ENCODE measurements at places on chromosomes 3 and 15.

DNA sequence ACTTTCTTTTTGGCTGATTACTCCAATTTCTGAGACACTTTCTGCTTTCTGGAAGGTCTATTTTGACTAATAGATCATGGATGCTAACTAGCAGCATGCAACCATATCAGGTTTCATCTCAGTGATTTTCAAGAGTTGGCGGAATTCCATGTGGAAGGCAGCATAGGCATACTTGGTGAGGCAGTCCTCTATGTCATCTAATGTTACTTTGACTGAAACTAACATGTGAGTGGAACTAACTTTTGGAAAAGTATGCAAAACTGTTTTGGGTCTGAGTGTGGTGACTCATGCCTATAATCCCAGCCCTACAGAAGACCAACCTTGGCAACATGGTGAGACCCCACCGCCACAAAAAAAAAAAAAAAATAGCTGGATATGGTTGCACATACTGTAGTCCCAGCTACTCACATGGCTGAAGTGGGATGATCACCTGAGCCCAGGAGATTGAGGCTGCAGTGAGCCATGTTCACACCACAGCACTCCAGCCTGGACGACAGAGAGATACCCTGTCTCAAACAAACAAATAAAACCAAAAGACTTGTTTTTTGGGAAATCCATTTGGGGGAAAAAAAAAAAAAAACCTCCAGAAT lies 1033.7 kb downstream of the ROBO1 start:
- DNase-seq, result no peak

DNA sequence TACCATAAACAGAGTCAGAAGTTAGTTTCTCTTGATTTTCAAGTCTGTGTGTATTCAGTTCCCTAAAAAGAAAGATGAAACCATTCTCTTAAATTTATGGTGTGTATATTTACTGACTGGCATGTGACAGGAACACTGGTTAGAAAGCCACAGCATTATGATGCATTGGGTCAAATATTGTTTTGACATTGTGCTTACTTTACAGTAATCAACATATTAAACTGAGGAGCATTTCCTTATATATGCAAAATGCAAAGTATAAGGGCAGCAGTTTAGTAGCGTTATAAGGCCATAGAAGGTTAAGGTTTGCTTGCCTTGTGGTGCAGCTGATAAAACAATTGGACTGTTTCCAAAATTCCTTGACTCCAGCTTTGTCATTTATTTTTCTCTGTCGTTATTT lies 72.9 kb downstream of the EPHA3 start:
- no peak for DNase-seq

- DNase-seq, result no peak
Observed at GRCh38 chr3:101879102-101879501, 29.8 kb downstream of the NFKBIZ start.

GRCh38 chr15:34038871-34039789 lies at the start of gene AVEN:
TSS of gene AVEN (minus strand) at chr15:34039204. CDS start at chr15:34039046, 158 bp downstream.
- peak; percentile 69 for DNase-seq

- no peak for DNase-seq
Observed at GRCh38 chr15:96585484-96586386, 255.2 kb downstream of the NR2F2 start.

DNA sequence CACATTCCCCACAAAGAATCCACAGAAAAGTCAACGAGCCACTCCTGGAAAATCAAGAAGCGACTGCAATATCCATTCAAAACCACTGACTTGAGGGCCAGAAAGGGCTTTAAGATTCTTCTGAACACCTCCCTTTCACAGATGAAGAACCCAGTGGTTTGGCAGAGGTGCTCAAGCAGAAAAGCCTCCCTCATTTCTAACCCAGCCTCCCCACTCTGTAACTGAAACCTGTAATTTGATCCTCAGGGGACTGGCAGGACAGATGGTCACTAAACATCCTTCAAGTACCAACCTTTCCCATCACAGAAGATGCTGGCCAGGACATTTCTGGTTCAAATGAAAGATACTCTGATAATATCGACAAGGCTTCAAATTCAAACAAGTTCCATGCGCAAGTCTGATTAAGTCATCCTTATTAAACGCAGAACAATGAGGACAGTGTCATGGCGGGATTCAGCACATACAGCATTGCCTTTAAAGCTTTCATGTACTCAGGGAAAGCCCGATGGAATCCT lies 5.5 kb downstream of the SEMA5B start:
- DNase-seq, result no peak

DNA sequence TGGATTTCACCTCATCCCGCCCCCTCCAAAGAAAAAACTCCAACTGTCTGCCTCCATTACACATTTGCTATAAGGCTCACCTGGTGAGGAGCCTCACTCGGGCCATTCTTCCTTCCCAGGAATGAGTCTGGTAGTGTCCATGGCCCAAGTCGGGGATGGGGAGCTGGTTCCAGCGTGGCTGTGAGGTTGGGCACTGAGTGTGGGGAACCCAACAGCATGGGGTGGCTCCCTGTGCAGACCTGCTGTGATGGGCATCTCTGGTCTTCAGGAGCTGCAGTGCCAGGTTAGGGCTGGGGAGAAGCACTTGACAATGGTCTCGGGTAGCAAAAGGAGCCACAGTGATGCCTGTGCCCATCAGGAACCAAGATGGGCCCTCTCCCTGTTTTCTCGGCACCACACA lies 39.2 kb downstream of the TMEM158 start:
- no peak for DNase-seq

GRCh38 chr3:24678421-24678865 lies 183.8 kb upstream of the THRB start:
- DNase-seq, result no peak

- DNase-seq, result peak; percentile 88
Observed at GRCh38 chr15:34038023-34038870, 757 bp downstream of the AVEN start.

DNA sequence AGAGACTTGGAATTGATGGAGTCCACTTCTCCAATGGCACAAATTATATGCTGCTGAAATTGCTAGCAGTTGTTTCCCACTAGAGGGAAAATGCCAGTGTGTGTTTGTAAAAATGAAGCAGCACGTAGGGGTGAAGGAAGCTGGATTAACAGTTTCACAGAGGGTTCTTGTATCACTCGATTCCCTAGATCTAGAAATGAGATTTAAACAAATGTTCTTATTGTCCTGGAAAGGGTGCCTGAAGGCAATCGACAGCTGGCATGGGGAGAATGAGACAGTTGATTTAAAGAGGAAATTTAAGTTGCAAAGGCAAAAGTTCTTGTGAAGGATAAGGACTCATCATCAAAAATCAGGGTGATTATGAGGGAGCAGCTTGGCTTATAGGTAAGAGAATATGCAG lies 234.8 kb upstream of the ARPP21 start:
- DNase-seq, result no peak

DNA sequence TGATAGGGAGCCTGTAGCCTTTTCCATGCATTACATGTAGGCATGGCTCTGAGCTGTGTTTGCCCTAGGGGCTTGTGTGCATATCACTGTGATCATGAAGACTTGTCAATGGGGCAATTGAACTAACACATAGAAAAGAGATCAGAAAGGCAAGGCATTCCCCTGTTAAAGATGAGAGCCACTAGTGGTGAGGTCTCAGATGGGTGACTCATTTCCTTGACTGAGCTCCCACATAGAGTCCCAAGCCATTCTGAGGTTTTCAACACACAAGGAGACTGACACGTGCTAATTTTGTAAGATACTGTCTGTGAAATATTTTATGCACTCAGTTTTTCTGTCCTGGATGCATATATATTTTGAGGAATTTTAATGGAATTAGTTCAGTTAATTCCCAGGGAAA lies 53.8 kb downstream of the SAMMSON start:
- DNase-seq, result no peak

- no peak for DNase-seq
Observed at GRCh38 chr15:28112962-28113361, 13.8 kb upstream of the OCA2 start.

GRCh38 chr3:117955196-117955595 lies 1079.5 kb downstream of the IGSF11 start:
- no peak for DNase-seq

DNA sequence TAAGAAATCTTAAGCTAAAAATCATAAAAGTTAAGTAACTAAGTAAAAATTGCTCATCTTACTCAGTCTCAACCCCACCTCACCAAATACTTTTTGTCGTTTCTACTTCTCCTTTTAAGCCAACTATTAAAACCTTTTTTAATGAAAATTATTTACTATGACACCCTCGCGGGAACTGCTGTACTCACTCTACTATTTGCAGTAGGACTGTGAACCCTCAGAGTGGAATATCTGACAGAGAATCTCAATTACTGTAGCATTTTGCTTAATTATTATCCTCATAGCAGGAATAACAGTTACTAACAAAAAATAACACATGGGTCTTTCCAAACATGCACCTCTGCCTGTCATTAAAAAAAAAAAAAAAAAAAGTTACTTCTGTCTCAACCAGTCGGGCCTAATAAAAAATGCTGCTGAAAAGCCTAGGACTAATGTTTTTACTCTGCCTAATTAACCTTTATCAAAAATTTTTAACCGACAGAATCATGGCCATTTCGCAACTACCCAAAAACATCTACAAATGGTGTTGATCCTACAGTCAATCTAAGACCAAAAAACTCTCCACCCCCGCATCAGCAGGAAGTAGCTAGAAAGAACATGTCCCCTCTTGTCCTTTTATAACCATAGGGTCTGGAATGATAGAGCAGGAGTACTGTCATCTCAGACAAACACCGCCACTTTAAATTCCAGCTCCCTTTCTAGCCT lies 10.2 kb downstream of the ALDH1L1 start:
- DNase-seq, result no peak

- no peak for DNase-seq
Observed at GRCh38 chr15:75161106-75161916, 40.4 kb upstream of the C15orf39 start.
